Mammary microvascular endothelial cell (primary cell): ENCODE measurements at places on chromosomes 3 and 15. TPM values are rescaled to one million over a fixed set of nuclear protein-coding genes. Genes with fewer than 3 reads are reported as not detected.

Gene LRIG1
- total RNA-seq = 3.7 and 3.8 TPM in 2 replicates

Gene LRRN1
- total RNA-seq = not detected in 2 replicates

Gene SCAANT1
- not detected in 2 replicates for total RNA-seq

Gene VIPR1
- not detected in 2 replicates for total RNA-seq

Gene GOLGA8S
- 0.07 TPM in 1 of 2 replicates, not detected in the other for total RNA-seq

Gene NR1I2
- total RNA-seq = under 0.01 and 0.05 TPM in 2 replicates

Gene SLC2A2
- total RNA-seq = 0.05 TPM in 1 of 2 replicates, not detected in the other

Gene CA12
- 0.10 and 0.33 TPM in 2 replicates for total RNA-seq

Gene THPO
- total RNA-seq = not detected in 2 replicates

Gene GOLGA6A
- total RNA-seq = not detected in 2 replicates

Gene LRRC15
- total RNA-seq = 0.20 and 0.25 TPM in 2 replicates

Gene IL16
- 1.3 and 2.1 TPM in 2 replicates for total RNA-seq

Gene MYH15
- 0.15 and 0.60 TPM in 2 replicates for total RNA-seq

Gene ITIH3
- total RNA-seq = not detected in 2 replicates

Gene PLOD2
- total RNA-seq = 78.6 and 79.3 TPM in 2 replicates

Gene RTP1
- not detected in 2 replicates for total RNA-seq

Gene FBN1
- 29.1 and 31.7 TPM in 2 replicates for total RNA-seq

Gene PLSCR2
- total RNA-seq = not detected in 2 replicates

Gene CD96
- not detected in 2 replicates for total RNA-seq
